ENCODE measurements at places on chromosomes 4 and X.

- DNase-seq: no peak
These were observed 278.1 kb downstream of the NKX6-1 start for GRCh38 chr4:84220990-84221389.

GRCh38 chrX:37873220-37873619 is 25.8 kb upstream of the DYNLT3 start:
- no peak for DNase-seq

DNA sequence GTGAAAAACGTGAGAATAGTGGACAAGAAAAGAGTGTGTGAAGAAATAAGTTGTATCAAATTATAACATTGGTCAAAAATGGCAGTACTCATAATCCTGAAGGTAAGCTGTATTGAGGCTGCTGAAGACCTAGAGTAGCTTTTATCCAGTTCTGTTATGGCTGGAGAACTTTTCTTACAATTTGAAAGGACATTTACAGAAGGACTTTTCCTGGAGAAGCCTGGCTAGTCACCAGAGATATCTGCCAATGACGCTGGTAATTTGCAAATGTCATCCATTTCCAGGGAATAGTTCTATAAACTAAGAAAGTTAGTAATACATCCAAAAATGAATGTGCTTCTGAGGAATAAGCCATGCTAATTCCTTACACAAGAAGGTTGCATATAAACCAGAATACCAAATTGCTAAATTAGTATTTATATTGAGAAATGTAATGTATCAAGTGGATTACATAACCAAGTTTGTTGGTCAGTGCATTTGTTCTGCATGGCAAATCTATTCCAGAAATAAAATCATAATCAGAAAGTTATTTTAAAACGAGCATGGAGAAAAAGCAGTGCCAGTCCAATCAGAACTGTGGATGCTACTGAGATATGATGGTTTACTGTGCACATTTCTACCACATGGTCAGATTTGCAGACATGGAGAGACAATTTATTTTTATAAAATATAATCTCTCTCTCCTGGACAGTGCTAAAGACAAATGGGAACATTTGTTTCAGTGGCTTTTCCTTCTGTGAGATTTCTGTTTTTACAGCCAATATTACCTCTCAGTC is 743.7 kb upstream of the HS3ST1 start:
- no peak for DNase-seq

DNA sequence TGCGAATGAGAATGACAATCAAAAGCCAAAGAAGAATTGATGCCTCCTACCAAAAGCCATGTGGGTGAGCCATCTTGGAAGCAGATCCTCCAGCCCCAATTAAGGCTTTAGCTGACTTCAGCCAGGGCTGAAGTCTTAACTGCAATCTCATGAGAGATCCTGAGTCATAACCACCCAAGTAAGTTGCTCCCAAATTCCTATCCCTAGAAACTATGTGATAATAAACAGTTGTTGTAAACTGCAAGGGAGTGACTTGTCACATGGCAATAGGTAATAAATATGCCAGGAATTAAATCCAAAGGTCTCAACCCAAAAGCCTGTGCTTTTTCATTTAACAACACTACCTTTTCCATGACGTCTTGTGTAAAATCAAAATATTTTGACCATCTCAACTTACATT is 154.2 kb upstream of the TBL1X start:
- no peak for DNase-seq

GRCh38 chr4:183621875-183622274 is 37.1 kb downstream of the RWDD4 start:
- no peak for DNase-seq

DNA sequence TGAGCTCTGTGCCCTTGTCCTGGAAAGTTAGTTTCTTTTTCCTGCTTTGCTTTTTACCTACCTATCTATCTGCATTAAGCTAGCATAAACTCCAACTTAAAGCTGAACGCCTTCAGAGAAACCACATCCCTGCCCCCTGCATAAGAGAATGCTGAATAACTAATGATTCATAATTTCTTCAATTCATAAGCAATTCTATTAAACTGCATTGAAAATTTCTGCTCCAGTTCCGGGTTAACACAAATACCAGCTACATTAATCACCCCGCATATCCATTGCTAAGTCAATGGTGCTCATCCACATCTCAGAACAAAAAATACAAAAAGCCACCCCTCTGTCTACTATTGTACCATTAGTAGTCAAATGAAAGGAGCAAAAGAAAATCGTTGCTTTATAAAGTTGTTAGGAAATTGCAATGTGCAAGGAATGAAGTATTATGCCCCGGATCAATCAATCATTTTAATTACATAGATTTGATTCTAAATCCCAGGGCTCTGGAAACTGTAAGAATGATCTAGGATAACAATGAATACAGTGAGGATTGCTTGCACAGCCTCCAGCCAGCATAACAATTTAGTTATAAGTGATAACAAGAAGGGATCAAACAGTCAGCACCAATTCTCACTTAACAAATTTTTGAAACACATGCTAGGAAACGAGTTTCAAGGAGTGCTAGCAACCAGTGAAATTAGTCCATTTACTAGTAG is 106.8 kb downstream of the ELOVL6 start:
- DNase-seq: no peak

DNA sequence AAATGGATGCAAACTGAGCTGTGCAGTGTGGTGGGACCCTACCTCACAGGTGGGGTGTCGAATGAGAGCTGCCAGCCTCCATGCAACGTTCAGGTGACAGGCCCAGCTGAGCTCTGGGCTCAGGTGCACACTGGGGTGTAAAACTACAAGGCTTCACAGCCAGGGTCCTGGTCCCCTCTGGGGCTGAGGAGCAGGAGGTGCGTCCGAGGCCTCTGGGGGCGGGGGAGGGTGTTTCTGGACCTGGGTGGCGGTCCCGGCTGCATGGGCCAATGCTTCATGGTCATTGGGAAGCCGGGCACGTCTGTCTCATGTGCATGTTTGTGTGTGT is 26.5 kb upstream of the SORCS2 start:
- DNase-seq: no peak
